ENCODE measurements at places on chromosomes 11 and 22.
A peak's percentile ranks its signal among the peaks of the same experiment; 100 is the strongest.

- no peak for DNase-seq
Measured at GRCh38 chr11:41868606-41869005, 409.2 kb upstream of the LRRC4C start.

DNA sequence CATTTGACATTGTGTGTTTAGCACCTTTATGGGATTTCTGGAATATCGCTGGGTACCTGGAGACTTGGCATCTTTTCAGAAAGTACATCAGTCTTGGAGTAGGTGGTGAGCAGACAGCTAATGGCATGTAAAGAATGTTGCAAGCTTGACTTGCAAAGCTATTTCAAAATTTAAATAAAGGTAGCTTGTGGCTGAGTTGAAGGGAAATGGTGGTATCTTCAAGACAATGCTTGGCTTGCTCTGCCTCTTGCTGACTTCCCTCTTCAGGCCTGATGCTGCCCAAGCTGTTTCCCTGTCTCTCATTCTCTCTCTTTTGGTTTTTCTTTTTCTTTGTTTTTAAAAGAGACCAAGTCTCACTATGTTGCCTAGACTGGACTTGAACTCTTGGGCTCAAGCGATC, 13.2 kb downstream of the ZNRF3 start:
- no peak for DNase-seq

GRCh38 chr11:67613960-67614715, 7.4 kb downstream of the NDUFV1 start:
- DNase-seq, result peak; percentile 90

- DNase-seq, result no peak
Measured at GRCh38 chr11:57474803-57475115, 14.4 kb downstream of the RTN4RL2 start.

DNA sequence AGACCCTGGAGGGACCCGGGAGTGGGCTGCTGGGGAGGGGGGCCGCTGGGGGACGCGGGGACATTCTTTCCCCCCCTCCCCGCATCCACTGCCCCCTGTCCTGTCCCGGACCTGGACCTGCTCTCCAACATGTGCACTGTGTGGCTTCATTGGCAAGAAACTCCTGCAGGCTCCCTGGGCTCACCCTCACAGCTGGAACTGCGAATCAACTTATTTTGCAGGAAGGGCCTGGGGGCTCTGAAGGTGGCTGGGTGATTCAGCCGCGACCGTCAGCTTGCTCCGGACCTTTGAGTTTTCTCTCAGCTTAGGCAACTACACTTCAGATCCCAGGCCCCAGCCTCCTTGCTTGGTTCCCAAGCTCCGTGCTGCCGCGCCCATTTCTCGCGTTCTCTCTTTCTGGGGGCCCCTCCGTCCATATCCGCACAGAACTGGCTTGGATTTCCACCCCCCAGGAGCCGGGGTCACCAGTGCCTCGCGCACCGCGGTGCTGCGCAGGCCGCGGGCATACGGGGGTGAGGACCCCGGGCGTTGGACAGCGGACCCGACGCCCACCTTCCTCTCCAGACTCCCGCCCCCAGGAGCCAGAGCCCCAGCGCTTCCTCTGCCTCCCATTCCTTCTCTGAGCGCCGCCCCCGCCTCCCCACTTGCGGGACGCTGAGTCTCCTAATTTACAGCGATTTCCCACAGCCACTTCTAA, 471 bp upstream of the AHNAK start:
- no peak for DNase-seq

- no peak for DNase-seq
Measured at GRCh38 chr11:105524286-105524685, 85.6 kb upstream of the GRIA4 start.

GRCh38 chr11:117769533-117769932, 27.5 kb downstream of the DSCAML1 start:
- DNase-seq, result no peak

GRCh38 chr22:50242406-50242949, 2.3 kb downstream of the TUBGCP6 start:
- no peak for DNase-seq

GRCh38 chr11:1011320-1011698, 25.2 kb downstream of the MUC6 start:
- no peak for DNase-seq

- DNase-seq, result no peak
Measured at GRCh38 chr11:68817554-68817953, 24.2 kb downstream of the CPT1A start.
